ENCODE measurements at places on chromosomes 1 and 21.
A peak's percentile ranks its signal among the peaks of the same experiment; 100 is the strongest.

- DNase-seq: peak; percentile 39
These were observed 10.2 kb downstream of the C1orf216 start for GRCh38 chr1:35708441-35708921.

DNA sequence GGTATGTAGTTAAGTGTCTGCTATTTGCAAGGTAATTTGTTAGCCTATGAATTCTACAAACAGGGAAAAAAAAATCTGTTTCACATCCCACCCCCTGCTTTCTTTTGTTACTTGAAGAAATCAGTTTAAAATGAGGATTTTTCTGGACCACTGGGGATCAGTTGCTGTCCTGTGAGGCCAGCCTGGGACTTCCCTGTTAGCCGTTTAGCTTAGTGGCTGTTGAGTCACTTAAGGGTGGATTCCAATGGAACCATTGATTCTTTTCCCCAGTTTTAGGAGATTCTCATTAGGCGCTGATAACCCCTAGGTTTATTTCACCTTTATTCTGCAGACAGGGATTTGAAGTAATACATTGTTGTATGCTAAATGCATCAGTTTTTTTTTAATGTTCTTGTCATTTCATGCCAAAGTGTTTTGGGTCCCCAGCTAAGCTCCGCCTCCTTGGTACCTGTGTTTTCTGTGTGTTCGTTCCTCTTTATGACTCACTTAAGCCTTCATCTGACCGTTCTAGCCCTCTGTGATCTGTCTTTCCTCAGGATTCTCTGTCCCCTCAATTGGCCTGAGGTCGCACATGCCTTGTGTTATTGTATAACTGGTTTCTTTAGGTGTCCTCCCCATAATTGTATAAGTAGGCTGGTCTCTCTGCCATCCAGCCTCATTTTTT is 59.3 kb downstream of the NOS1AP start:
- DNase-seq: no peak

GRCh38 chr1:207323425-207324225 is 2.1 kb downstream of the CD55 start:
- no peak for DNase-seq

DNA sequence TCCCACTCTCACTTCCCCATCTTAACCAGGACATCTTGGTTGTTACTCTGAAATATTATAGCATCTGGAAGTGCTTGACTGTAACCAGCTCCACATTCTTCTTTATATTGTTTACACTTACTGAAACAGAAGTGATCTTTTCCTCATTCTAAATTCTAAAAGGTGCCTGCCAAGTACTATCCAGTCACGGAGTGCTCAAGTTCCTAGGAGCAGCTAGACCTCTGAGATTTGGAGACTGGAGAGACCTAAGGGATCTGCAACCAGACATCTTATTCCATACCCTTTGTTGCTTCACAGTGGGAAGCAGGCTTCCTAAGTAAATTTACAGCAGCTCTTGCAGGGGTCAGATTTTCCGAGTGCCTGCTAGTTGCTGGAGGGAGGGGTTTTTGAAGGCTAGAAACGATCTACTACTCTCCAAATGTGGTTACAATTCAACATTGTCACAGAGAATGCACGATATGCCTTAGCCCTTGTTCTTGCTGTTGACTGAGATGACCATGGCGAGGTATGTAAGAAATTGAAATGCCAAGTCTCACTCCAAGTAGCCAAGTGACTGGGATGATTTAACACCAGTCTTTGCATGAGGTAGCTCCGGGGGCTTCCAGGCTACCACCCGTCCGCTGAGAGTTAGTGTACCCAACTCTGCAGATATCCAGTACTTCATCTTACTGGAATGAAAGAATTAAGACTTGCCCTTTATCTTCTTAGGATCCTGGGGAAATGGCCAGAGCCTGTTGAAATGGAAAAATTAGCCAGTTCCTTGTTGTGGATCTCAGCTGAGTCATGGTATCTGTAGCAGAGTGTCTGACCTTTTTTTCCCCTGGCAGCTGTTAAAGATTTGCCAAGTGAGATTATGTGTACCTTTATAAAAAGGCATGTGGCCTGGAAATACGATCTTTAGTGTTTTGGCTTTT is 150.8 kb downstream of the MAST2 start:
- no peak for DNase-seq

DNA sequence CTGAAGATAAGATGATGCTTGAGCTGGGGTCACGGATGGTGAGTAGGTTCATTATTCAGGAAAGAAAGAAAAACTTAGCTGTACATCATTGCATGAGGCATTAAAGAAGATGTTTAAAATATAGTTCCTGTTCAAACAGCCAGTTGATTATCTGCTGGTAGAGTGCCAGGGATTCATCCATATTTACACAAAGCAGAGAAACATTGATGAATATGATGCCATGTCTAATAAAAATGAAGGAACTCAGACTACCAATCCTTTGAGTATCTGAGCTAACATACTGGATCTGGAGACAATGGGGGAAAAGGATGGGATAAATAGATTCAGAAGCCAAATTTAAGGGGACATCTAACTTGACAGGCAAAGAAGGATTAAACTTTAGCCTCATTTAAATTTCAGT is 14.6 kb downstream of the TRIM67 start:
- no peak for DNase-seq
